ENCODE measurements at places on chromosomes 3 and 15.

DNA sequence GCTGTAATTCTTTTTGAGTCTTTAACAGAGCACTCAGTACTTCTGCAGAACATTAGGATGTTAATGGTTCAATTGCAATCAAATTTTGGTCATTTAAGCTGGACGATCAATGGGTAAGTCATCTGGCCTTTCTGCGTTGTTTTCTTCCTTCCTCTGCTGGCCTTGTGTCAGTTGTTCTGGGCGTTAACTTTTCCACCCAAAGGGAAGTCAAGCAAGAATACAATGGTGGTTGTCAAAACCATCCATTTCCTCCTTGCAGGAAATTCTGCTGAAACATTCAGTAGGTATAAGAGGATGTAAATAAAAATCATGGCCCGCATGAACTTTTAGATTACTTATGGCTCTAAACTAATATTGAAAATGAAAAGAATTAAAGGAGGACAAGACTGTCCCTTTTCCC lies 584.0 kb downstream of the GRM7 start:
- no peak for DNase-seq

DNA sequence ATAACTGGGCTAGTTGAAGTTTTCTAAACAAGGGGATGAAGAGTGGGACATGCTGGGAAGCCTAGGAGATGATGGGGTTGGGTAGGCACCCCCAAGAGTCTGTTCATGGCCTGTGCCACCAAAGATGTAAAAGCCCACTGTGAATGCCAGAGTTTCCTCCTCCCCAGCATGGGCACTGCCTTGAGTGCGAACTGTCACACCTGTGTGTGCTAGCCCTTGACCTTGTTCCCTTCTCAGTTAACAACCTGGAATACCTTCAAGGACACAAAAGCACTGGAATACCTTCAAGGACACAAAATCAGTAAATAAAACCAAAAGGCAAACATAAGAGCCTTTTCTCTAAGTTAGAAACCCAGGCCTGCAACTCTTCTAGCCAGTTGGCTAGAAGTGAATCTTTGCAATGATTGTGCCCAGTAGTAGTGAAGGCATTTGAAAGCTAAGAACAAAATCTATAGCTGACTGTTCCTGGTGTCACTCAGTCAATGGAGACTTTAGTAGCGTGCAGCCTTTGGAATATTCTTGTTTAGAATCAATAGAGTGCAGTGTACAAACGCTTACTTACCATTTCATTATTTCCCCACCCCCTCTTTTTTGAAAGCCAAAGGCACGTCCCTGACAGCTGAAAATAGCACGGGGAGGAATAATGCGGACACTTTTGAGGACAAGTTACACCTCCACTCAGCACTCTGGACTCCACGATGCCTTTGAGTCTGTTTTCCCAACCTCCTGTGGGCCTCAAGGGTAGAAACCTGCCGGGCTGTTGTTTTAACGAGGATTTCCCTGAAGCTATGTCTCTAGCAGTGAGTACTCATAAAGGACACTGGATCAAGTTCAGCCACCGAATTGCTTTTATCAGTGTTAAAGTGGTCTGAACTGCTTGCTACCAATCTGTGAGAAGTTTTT lies 24.2 kb downstream of the PSMD6 start:
- DNase-seq: no peak

- no peak for DNase-seq
Observed at GRCh38 chr15:67931861-67932260, 92.0 kb upstream of the RNU6-1 start.

GRCh38 chr3:170632780-170633179 lies 46.9 kb upstream of the SLC7A14 start:
- DNase-seq: peak; percentile 77

DNA sequence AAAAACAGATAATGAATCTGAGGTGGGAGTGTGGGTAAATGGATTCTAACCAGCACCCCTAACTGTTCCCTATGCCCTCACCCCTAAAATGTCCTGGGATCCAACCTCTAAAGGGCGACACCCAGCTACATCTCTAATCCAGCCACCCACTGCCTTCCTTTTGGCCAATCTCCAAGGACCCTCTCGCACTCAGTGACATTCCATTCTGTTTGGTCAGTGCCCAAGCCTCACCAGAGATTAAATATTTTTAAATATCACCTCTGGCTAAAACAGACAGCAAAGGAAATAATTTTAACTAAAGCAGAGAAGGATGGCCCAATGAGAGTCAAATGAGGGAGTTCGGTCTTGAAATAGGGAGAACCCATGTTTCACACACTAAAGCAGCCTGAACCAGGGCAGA lies 19.9 kb upstream of the SCN10A start:
- DNase-seq: peak; percentile 40

- DNase-seq: no peak
Observed at GRCh38 chr3:6785726-6786125, 75.2 kb upstream of the GRM7 start.

- peak; percentile 8 for DNase-seq
Observed at GRCh38 chr15:26838742-26839460, 28.0 kb upstream of the GABRA5 start.

- DNase-seq: peak; percentile 16
Observed at GRCh38 chr15:53072077-53072476, 281.9 kb upstream of the ONECUT1 start.

GRCh38 chr3:10268930-10269329 lies 20.7 kb downstream of the TATDN2 start:
- no peak for DNase-seq

GRCh38 chr3:138359148-138359918 lies 11.0 kb downstream of the MRAS start:
- no peak for DNase-seq

DNA sequence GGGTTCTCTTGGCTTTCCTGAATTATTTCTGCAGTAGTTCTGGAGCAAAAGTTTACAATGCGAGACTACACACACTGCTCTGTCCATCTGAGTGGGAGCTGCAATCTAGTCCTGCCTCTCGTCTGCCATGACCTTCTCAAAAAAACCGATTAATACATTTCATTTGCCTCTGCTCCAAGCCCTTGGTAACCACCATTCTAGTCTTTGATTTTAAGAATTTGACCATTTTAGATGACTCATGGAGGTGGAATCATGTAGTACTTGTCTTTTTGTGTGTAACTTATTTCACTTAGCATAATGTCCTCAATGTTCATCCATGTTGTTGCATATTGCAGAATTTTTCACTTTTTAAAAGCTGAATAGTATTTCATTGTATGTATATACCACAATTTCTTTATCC lies 356.9 kb downstream of the SV2B start:
- DNase-seq: peak; percentile 50

DNA sequence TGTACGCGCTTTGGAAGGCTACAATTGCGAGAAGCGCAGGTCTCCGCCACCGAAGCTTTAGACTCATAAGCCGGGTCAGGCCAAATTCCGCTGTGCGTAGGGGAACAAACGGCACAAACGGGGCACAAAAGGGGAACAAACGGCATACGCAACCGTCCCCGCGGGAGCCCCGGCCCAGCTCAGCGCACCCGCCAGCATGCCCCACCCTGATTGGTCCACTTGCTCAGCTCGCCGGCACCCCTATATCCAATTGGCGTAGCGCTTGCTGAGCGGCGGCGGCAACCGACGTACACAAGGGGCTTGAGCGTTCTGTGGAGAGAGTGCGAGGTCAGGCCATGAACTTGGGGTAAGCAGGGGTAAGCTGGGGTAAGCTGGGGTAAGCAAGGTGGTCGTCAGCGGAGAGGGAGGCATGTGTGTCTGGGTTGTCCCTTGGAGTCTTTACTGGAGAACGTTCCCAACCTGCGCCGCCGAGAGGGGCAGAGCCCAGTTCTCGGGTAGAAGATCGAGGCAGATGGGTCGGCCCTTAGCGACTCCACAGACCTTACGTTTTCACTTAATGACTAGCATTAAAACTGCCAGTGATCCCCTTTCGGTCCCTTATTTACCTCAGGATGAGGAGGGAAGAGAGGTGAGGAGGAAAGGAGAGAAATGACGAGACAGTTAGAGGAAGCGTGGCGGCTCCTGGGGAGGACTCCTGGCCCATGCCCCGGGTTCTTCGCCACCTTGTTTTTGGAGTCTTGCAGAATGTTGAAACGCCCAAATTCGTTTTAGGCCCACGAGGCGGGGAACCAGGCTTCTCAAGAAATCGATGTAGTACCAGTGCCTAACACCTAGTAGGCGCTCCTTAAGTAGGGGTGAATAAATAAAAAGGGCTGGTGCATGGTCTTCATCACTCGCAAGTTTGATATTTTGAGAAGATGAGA lies at the start of gene CCDC66:
TSS of gene CCDC66 (plus strand) at position 268 of the 923 bp plus-strand sequence. CDS start at position 336, 68 bp downstream.
- peak; percentile 93 for DNase-seq

DNA sequence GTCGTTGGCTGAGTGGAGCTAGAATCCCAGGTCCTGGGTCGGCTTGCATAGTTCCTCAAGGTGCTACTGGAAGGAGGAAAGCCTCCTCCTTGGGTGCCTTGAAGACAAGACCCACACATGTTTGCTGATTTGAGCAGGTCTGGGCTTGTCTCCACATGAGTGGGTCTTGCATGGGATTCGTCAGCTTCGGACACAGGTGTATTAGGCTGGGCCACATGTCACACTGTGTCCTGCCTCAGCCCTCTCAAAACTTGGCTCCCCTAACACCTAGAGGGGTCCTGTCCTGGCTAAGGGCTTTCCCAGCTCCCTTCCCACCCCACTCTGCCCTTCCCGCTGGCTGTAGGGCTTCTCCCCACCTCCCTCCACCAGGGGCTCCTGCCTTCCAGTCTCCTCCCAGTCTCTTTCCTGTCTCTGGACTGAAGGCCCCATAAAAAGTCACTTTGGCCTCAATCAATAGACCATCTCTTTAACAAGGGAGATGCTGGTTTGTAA lies 73.0 kb upstream of the ADPGK start:
- DNase-seq: no peak

DNA sequence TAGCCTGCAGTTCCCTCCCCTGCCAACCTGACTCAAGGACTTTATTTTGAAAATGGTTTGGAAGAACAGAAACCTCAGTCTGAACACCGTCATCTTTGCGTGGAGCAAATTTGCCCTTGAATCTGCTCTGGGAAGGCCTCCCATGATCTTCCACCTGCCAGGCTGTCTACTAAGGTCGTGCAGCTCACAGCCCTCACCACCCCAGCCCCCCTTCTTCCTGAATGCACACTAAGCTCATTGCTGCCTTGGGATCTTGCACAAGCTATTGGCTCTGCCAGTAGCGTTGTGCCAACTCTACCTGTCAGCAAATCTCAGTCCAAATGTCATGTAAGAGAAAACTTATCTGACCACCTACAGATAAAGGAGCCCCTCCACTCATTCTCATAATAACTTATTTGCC lies 141.5 kb downstream of the USP13 start:
- no peak for DNase-seq

GRCh38 chr3:53023072-53023823 lies 22.6 kb downstream of the SFMBT1 start:
- peak; percentile 3 for DNase-seq

DNA sequence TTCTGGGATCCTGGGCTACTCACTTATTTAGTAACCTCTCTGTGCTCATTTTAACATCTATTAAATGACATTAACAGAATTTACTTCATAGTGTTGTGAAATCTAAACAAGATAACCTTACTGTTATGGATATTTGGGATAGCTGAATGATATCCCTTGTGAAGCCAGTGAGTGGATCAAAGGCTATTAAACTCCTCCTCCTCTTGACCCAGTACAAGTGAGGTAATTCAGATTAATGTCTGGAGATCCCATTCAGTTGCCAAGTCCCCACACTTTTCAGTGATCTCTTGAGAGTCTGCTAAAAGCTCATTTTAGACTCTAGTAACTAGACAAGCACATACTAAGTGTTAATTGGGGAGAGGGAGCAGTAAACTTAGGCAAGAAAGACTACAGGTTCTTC lies 2.5 kb upstream of the ANKRD28 start:
- DNase-seq: no peak

DNA sequence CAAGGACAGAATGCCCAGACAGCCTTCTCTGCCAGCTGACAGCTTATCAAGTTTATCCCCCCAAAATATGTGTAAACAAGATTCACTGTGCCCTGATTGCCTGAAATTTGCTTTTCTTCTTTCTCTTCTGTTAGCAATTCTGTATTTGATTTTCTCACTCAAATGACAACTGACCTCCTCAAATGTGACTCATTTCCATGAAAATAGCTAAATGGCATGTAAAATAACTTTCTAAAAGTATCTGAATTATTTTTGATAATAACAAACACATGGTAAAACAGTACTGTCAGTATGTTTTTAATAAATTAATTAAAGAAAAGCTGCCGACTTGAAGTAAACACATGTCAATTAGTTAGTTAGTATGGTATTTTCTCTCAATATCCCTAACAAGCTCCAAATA lies 202.3 kb upstream of the STAC start:
- peak; percentile 23 for DNase-seq

GRCh38 chr15:36612063-36612788 lies 32.8 kb downstream of the CDIN1 start:
- DNase-seq: peak; percentile 97

DNA sequence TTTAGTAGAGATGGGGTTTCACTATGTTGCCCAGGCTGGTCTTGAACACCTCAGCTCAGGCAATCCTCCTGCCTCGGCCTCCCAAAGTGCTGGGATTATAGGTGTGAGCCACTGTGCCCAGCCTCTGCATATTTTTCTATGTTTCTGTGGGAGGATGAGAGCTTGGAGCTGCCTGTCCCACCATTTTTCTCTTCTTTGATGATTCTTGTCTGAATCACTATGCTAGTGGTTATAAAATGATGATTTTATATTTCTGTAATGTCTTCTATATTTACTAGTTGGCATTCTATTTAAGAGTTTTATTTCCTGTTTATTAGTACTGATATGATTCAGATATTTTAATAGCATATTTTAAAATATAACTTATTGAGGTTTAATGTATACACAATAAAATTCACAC lies 69.7 kb downstream of the CHCHD6 start:
- DNase-seq: peak; percentile 16

DNA sequence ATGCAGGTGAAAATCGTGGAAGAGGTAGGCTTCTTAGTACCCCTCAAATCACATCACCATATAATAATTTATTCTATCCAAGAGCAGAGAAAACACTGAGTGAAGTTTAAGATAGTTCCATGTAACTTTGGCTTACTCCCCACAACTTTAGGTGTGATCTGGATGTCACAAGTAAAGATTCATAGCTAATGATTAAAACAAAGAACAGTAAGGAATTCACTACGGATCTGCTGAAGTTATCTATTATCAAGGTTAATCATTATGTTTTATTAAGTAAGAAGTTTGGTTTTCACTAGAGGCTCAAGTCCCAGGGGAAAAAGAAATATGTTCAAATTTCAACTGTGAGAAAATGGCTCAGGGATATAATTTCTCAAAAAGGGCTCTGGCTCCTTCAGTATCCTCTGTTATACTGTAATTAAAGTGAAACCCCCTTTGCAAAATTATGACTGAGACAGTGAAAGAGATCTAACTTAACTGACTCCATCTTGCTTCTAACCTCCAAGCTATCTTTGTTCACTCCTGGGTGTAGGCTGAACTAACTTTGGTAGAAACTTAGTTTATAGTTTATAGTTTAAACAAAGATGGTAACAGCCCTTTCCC lies 17.1 kb downstream of the CD80 start:
- no peak for DNase-seq

GRCh38 chr15:85963262-85963760 lies 116.4 kb upstream of the AGBL1 start:
- no peak for DNase-seq

GRCh38 chr3:192186498-192186897 lies 540.8 kb downstream of the FGF12 start:
- DNase-seq: no peak

GRCh38 chr3:22263042-22263441 lies 512.0 kb upstream of the ZNF385D start:
- DNase-seq: peak; percentile 72

- DNase-seq: no peak
Observed at GRCh38 chr3:154766765-154767503, 313.2 kb upstream of the MME start.
